Stimulated activated CD8-positive, alpha-beta memory T cell treated with anti-CD3 and anti-CD28 coated beads, Interleukin-7, amount 100 ng/mL, for 1 hour (primary cell): ENCODE measurements at places on chromosomes 11 and 22.
A peak's percentile ranks its signal among the peaks of the same experiment; 100 is the strongest.

DNA sequence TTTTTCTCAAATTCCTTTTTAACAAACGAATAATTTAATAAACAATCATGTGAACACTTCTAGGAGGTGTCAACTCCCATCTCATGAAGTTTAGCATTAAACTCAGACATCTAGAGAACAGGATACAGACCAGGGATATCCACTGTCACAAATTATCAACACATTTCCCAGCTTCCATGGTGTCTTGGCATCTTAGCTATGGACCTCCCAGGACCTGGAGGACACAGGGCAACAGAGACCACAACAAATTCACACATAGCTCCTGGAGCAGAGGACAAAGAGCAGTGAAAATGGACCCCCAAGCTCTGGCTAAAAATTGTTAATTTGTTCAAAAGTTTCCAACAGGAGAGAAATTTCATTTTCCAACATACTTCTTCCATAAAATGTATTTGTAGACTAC is 102.2 kb downstream of the SGSM3 start:
- DNase-seq, result no peak

DNA sequence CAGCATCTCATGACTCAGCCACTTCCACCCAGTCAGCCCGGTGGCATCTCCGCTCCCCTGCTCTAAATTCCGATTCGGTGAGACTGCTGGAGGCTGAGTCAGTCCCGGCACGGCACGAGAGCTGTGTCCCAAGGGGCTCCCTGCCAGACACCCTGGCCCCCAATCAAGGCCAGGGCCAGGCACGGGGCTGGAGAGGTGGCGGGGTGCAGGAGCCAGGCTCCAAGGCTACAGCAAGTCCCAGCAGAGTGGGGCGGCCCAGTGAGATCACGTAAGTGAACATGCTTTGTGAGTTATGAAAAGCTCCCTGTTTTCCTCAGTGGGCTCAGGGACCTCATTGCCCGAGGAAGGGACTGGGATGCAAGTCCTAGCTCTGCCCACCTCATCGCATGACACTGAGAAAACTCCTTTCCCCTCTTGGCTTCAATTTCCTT is 3.0 kb downstream of the C11orf68 start:
- no peak for DNase-seq

DNA sequence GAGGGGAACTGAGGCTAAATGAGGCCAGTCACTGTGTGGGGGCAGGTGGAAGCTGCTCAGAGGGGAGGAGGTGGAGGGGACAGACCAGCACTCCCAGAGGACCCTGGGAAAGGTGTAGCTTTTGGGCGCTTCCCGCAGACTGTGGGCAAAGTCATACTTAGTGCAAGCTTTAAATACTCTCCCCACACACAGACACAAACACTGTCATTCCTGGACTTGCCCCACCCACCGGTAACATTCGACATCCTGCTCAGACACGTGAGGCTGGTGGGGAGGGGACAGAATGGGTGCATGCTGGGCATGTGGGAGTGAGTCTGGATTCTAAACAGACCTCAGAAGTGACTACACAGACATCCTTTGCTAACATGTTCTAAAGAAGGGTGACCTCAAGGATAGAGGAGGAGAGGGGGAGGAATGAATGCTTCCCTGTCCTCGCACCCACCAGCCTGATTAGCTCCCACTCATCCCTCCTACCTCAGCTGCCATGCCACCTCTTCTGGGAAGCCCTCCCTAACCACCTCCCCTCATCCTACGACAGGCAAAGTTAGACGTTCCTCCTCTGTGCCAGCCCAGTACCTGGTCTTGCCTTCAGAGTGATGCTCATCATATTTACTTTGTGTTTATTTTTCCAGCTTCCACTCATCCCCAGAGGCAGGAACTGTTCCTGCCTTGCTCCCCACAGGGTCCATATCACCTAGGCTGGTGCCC is 22.2 kb downstream of the TSKU start:
- DNase-seq, result no peak

GRCh38 chr22:32444068-32444467 is 20.2 kb downstream of the BPIFC start:
- DNase-seq, result no peak

DNA sequence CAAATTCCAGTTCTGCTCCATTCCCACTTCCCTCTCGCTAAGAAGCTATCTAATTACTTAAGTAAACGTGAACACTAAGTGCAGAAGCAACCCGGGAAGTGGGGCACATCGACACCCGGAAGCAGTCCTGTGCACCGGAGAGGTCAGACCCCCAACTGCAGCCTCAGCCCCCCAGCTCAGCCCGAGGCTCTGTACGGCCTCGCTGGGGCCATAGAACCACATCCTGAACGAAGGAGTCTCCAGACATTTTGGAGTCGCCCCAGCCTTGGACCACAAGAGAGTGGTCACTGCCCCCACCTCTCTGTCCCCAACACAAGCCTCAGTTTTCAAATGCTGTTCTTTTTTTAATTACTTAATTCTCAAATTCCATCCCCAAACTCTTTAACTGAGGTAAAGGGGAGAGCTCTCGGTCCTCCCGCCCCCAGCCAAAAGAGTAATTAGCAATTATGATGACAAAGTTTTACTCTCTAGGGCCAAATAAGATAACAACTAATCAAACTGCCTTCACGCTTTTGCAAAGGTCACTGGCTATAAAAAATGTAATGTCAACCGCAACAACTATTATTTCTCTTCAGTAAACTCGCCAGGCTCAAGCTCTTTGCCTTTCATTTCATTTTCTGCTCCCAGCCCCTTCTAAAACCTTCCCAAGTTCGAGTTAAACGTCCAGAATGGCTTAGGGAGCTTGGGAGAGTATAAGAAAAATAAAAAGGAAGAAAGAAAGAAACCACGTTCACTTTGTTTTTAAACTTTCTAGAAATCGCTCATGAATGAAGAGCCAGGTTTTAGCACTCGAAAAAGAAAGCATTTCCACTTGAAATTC is 2.2 kb downstream of the PAX6 start:
- no peak for DNase-seq

DNA sequence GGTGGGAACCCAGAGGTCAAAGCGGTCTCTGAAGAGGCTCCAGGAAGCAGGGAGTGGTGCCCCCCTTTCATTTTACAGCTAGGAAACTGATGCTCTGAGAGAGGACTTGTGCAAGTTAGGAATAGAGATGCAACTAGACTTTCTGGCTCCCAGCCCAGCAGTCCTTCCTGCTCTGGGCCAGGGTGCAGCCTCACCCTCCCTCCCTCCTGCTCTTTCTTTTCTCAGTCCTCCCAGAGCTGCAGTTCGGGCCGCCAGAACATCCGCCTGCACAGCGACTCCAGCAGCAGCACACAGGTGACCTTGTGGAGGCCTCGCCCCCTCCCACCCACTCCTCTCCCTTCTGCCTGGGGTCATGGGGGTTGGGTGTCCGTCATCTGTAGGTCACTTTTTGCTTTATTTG is 51.5 kb downstream of the LHFPL7 start:
- DNase-seq, result no peak

- no peak for DNase-seq
Observed at GRCh38 chr11:126312961-126313360, 9.1 kb downstream of the DCPS start.

DNA sequence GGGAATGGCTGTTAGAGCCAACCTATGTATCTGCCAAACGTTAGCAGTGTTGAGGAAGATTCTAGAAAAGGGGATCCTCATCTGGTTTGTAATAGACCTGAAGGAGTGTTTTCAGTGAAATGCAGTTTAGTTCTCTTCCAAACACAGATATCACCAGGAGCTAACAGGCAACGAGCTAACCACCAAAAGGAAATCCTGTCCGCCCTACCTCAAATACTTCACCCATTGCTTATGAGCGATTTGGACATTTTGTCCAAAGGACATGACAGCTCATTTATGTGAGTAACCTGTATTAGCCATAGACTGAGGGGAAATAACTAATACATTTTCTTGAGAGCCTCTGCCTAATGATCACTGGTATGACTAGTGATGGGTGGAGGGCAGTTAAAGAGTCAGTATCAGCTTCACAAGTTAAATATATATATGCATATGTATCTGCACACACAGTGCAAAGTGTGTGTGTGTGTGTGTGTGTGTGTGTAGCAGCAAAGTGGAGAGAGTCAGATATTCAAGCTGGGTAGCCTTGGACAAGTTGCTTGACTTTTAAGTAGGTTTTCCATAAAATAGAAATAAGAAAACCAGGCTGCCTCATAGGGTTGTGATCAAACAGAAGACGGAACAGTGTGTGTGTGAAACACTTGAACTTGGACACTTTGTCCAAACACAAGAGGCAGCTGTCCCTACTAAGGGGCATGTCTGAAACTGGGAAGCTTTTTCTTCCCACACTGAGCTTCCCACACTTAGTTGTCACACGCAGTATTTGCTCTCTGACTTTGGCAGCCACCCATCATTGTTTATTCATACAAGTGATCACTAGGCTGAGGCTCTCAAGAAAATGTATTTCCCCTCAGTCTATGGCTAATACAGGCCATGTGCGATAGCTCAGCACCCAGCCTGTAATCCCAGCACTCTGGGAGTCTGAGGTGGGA is 940 bp upstream of the C11orf91 start:
- DNase-seq, result no peak

- no peak for DNase-seq
Observed at GRCh38 chr11:13251966-13252365, 25.6 kb upstream of the BMAL1 start.

GRCh38 chr11:22670830-22671229 is 4.4 kb downstream of the GAS2 start:
- DNase-seq, result no peak

DNA sequence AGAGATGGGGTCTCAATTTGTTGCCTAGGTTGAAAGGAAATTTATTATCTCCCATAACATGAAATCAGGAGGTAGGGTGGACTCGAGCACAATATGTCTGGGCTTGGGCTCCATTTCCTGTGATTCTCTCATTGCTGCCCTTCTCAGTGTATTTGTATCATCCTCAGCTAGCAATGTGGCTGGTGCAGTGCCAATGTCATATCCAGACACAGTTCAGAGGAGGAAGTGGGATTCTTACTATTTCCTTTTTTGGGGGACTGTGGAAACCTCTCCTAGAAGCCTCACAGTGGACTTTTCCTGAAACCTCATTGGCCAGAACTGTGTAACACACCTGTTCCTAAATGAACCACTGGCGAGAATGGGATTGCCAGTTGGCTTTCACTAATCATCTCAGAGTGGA is 21.0 kb upstream of the SWAP70 start:
- no peak for DNase-seq

GRCh38 chr11:129190087-129190486 is 2.0 kb downstream of the ARHGAP32 start:
- DNase-seq, result no peak

DNA sequence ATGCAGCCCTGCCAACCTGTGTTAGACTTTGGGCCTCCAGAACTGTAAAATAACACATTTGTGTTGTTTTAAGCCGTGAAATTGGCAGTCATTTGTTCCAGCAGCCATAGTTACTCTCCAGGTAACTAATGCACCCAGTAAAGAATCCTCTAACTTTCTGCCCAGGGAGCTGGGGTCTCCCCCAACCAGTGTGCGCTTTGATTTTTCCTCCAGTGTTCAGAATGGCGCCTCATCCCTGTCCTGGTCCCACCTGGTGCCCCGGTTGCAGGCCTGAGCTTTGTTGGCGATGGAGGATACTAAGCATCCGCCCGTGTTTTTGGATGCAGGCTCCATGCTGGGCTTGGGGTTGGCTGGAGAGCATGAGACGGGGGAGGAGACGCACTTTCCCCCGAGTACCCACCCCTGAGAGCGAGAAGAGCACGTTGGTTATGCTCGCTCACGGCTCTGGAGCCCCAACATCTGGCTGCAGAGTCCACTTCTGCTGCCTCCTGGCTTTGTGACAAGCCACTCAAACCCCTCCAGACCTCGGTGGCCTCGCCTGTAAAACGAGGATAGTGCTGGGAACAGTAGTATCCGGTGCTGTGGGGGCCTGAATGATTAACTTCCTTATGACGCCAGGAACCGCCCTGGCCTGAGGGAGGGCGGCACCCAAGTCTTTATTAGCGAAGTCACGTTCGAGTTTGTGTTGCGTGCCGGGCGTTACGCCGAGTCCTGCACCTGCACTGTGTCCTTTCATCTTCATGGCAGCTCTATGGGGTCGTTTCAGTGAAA is 25.8 kb downstream of the MRGPRD start:
- DNase-seq, result no peak

GRCh38 chr11:116840224-116840745 is 2.9 kb upstream of the APOA1 start:
- no peak for DNase-seq

- DNase-seq, result no peak
Observed at GRCh38 chr22:47837703-47838102, 1075.3 kb downstream of the TBC1D22A start.

- DNase-seq, result no peak
Observed at GRCh38 chr11:116145187-116145865, 627.5 kb downstream of the BUD13 start.

GRCh38 chr11:63762654-63763495 is 5.7 kb downstream of the ZFTA start:
- DNase-seq, result no peak

GRCh38 chr11:72307439-72307838 is 63.5 kb upstream of the PHOX2A start:
- DNase-seq, result no peak

DNA sequence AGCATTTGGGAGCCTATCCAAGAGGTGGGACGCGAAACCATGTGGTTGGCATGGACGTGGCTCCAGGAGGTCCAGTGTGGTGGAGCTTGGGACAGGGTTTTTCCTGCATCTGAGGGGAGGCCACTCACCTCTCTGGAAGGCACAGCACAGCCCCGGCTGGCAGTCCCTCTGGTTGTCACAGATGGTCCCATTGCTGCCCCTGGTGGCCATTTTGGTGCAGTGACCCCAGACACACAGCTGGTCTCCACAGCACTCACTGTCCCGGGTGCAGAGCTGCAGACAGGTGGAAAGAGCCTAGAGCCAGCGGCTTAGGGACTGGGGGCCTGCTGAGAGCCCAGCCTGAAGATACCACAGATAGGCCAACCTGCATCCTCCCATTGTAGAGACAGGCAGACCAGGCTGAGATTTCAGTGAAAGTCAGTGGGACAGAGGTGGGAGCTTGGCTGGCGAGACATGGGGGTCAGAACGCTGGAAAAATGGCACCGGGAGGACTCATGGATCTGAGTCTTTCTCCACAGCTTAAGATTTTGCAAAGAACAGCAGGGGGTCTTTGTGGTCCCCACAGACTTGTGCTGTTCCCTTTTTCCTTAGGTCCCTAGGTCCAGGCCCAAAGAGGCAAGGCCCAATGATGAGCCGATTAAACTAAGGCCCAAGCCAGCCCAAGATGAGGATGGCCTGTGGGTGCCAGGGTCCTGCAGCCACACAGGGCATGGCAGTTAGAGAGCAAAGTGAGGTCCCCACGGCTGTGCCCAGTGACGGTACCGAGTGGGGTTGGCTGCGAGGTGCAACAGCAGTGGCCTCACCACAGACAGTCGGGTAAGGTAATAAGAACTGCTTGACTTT is 41.4 kb downstream of the DKK3 start:
- peak; percentile 41 for DNase-seq

GRCh38 chr11:84236436-84236835 is 950.3 kb upstream of the CCDC90B start:
- DNase-seq, result no peak

DNA sequence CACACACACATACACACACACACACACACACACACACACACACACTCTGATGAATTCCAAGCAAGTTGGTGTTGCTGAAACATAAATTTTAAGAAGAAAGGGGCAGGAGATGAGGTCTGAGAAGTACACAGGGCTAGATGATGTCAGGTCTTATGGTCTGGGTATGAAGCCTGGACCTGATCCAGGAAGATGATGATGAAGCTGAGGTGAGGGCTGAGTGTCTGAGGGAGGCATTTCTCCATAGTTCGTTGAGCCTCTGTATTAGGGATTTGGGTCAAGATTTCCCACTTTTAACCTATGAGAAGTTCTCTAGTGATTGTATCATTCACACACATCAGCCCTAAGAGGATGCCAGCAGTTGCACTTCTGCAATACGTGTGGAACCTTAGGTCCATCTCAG is 32.6 kb downstream of the KREMEN1 start:
- no peak for DNase-seq
